HT-29 (cell line): ENCODE measurements at places on chromosomes 6 and 20.

GRCh38 chr6:110255211-110255750, 75.1 kb downstream of the CDC40 start:
- peak; percentile 36 for DNase-seq

GRCh38 chr6:156864557-156864956, 87.4 kb downstream of the ARID1B start:
- DNase-seq: no peak

DNA sequence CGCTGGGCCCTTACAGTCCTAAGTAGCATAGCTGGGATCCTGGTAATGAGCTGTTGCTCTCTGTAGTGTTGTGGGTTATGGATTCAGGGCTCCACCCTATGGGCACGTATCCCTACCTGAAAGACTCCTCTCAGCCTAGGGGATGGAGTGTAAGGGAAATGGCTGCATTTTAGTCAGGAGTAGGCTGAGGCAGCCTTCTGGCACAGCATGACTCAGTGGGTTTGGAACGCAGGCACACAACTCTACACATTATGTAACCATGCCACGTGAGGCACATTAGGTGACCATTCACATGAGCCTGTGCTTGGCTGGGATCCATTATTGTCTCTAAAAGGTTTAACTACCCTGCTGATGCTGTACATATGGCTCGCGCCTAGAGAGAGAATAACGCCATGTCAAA, 27.8 kb downstream of the HDDC2 start:
- no peak for DNase-seq

DNA sequence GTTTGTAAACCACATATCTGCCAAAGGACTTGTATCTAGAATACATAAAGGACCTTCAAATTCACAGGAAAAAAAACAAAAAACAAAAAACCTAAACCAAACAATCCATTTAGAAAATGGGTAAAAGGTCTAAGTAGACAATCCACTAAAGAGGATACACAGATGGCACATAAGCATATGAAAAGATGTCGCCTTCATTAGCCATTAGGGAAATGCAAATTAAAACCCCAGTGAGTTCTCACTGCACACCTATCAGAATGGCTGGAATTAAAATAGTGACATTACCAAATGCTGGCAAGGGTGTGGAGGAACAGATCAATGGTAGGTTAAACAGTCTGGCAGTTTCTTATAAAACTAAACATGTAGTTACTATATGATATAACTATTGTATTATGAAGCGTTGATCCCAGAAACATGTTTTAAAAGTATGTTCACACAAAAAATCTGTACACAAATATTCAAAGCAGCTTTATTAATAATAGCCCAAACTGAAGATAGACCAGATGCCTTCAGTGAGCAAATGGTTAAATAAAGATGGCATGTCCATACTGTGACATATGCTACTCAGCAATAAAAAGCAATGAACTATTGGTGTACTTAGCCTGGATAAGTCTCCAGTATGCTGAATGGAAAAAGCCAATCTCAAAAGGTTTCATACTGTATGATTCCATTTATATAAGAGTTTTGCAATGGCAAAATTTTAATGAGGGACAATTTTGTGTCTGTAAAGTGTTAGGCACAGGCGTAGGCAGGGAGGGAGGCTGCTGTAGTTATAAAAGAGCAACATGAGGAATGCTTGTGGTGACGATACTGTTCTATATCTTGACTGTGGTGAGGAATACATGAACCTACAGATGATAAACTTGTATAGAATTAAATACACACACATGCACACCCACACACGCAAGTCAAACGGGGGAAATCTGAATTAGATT, 43.9 kb downstream of the PLCB1 start:
- DNase-seq: no peak

- DNase-seq: no peak
Measured at GRCh38 chr20:14644306-14645097, 307.1 kb upstream of the FLRT3 start.

- no peak for DNase-seq
Measured at GRCh38 chr6:9520417-9521151, 894.3 kb downstream of the TFAP2A start.

DNA sequence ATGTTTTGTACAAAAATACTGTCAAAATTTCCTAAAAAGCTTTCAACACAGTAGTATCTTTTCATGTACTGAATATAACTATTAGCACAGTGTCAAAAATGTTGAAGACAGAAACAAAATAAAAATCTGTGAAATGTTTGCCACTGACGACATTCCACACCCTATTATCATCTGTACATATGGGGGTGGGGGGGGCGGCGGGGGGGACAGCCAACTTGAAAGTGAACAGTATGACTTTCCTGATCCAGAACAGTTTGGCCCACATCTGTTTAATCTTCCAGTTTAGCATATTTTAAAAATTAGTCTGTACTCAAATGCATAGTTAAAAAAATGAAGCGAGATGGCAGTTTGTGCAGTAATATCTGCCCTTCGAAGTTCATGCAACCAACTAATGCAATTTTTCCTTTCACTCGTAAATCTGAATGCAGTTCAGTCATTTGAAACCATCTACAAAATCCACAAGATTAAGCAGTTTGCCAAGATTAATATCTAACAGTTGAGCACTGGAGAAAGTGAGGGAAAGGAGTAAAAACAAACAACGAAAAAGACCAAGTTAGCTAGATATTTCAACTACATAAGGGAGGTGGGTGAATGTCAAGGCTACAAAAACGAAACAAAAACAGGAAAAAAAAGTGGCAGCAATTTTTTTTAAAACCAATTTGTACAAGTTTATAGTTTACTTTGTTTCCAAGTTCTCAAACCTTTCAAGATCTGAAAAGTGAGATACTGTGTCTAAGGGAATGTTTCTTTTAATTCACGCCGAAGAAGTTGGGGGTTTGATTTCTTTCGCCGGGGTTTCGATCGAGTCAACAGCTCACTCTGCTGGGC, 1.9 kb downstream of the CITED2 start:
- no peak for DNase-seq

DNA sequence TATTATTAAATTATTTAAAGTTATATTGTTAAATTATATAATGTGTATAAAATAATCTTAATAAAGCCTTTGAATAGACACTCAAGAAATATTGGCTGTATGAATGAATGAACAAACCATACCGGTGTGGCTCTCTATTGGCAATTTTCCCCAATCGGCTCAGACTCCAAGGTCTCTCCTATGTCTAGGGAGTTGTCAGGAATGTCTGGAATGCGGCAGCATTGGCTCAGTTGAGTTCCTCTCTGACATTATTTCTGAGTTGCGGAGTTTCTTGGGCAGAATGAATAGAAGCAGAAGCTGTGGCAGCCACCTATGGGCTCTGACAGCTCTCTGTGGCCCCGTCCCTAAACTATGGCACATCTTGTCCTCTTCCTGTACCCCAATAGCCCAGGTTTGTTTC, 111.0 kb downstream of the SOBP start:
- peak; percentile 25 for DNase-seq

GRCh38 chr20:57089699-57090144, 176.7 kb downstream of the BMP7 start:
- DNase-seq: peak; percentile 76

DNA sequence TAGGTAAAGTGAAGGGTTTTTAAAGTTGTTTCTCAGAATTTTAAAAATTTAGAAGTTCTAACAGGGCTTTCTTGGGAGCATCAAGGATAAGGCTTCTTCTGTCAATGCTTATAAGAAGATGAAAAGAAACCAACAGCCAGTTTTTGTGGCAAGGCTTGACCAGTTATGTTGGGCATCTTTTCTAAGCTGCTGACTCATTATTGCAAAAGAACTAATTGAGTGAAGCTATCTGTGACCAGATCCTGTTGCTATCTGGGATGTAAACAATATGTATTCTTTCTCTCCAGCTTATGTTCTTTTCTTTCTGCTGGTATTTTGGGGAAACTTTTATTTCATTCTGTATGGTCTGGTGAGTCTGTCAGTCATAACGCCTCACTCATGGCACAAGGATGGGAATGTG, 643.8 kb downstream of the HDGFL1 start:
- DNase-seq: no peak

- no peak for DNase-seq
Measured at GRCh38 chr20:39670988-39671387, 708.8 kb downstream of the DHX35 start.

- DNase-seq: no peak
Measured at GRCh38 chr6:13417431-13417830, 70.0 kb downstream of the GFOD1 start.

GRCh38 chr6:13883966-13884365, 40.8 kb upstream of the RNF182 start:
- DNase-seq: no peak

- no peak for DNase-seq
Measured at GRCh38 chr6:133724726-133725125, 164.2 kb upstream of the TCF21 start.

- no peak for DNase-seq
Measured at GRCh38 chr6:11331111-11331510, 98.6 kb upstream of the NEDD9 start.

DNA sequence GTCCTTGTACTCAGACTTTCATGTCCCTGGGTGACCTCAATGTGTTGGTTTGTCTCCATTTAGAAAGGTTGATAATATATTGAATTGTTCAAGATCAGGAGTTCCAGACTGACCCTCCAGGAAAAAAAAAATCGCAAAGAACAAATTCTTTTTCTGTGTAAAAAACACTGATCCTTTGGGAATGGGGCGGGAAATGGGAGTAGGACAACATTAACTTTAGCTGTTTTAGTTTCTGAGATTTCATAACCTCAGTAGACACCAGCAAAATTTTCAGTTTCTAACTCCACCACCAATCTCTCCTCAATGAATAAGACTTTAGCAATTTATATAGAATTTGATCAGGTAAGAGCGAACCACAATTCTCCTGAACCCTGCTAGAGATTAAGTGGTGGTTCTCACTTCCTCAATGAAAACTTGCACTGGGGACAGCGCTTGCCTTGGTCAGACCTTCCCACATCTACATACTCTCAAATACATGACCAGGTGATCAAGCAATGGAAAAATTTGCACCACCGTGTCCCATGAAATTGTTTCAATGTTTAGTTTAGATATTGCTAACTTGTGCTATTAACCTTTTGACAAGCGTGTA, 231.2 kb upstream of the PLN start:
- no peak for DNase-seq

DNA sequence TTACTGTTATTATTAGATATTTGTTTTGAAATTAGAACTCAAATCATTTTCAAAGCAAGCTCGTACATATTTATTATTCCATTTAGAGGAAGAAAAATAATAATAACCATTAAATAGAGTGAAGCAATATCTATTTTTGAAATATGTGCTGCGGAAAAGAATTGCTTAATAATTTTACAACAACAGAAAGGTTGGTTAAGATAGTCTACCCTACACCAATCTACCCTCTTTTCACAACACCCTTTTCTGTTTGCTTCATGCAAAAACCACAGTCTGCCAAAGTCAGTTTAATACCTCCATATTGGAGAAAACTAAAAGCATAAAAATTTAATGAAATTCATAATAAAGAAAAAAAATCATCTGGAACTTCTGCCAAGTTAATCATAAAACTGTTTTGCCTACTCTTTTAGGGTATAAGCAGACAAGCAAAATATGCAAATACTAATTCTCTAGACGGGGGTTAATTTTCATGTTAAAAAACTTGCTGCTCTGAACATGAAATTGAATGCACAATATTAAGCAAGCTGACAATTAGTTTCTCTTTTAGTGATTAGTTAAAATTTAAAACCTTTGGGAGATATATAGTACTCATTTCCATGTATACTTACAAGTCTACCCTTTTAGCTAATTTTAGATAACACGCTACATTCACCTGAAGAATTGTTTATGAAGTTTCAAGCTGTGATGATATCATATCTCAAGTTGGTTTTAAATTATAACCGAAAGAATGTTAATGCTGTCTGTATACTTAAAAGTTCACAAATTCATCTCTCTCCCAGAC, 100.2 kb downstream of the AHI1 start:
- no peak for DNase-seq

DNA sequence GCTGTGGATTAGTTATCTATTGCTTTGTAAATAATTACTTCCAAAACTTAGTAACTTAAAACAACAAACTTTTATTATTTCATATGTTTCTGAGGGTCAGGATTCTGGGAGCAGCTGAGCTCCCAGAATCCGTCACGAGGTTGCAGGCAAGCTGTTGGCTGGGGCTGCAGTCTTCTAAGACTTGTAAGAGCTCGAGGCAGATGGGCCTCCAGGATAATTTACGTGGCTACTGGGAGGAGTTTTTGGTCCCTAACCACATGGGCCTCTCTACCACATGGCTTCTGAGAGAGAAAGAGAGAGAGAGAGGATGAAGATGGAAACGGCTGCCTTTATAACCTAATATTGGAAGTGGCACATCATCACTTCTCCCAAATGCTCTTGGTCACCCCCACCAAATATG, 64.9 kb upstream of the SULF2 start:
- DNase-seq: no peak

DNA sequence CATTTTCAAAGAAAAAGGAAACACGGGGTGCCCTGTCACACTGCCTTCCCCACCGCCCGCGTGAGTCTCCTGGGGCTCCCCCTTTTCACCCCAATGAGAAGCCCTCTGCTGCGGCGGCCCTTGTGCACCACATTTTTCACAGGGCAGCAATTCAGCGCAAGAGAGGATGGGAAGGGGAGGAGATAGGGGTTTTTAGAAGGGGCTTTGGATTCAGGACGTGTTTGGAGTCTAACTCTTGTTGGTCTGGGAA, 726 bp upstream of the ARFGEF3 start:
- DNase-seq: peak; percentile 17

DNA sequence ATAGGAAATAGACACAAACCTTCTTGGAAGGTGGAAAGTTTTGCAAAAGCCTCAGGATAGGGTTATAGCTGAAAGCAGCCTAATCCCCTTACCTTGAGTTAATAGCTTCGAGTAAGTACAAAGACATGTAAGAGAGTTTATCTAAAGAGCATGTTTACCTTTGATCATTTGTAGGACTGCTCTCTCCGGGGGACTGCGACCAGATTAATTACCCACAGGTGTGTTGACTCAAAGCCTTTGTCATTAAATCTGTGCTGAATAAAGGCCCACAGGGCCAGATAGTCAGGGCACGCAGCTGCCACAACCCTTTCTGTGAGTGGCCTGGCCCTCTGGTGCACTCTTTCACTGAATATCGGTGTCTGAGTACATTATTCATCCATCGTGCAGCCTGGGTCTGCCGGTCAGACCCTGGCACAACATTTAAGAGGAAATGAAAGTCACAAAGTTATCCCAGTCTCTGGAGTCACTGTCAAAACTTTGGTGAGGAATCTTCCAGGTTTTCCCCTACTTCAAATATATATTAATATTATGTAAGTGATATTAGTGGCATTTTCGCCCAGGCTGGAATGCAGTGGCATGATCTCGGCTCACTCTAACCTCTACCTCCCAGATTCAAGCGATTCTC, 5.4 kb upstream of the MICA start:
- peak; percentile 53 for DNase-seq

DNA sequence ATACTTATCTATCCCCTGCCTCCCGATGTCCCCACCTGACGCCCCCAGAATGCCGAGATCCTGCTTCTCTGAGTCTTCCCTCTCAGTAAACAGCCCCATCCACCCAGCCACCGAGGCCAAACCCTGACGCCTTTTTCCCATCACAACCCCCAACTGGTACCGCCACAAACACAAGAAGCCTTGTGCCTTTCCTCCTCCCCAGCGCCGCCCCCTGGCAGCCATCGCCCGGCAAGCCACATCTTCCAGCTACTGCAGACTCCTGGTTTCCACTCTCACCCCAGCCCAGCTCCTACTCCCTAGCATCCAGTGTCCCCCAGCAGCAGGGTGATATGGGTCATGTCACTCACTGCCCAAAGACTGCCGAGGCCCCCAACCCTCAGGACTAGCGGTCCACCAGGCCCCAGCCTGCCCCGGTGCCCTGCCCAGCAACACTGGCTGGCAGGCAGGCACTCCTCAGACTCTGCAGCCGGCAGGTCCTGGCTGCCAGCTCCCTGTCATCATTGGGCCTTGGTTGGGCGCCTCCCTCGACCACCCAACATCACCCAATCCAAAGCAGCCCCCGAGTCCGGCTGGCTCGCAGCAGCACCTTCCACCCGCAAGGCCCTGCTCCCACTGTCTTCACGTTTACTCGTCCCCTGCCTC, 11.2 kb downstream of the TCFL5 start:
- DNase-seq: no peak
